Ammon's horn (tissue), 1 donor: ENCODE measurements at places on chromosomes 13 and 19.

- DNase-seq: peak; percentile 79
Measured at GRCh38 chr19:57075801-57076492, 43.8 kb upstream of the USP29 start.

DNA sequence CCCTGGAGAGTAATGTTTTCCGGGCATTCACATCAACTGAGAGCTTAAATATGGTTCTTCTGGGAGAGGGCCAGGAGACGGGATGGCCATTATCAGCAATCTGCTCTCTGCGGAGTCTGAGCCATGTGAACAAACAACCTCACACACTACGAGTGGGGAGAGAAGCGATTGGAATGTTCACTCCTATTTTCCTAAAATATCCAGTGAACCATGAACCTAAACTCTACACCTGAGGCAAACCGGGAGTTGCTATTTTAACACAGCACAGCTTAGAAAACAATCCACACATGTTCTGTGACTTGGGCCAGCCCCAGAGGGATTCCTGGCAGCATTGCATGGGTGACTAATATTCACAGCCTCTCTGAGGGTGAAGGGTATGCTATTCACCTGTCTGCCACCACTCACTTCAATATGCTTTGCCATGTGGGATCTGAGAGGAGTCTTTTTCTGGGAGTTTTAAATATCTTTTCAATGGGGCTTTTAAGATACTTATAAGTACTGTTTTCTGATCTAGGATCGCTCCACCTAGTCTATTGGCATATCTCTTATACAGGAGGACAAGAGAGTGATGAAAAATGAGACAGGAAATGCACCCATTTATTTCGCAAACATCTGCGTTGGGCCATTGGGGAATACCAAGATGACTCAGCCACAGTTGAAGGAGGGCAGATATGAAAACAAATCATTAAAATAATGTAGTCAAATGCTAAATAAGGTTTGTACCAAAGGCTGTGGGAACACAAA, 72.6 kb upstream of the SERP2 start:
- DNase-seq: peak; percentile 17

DNA sequence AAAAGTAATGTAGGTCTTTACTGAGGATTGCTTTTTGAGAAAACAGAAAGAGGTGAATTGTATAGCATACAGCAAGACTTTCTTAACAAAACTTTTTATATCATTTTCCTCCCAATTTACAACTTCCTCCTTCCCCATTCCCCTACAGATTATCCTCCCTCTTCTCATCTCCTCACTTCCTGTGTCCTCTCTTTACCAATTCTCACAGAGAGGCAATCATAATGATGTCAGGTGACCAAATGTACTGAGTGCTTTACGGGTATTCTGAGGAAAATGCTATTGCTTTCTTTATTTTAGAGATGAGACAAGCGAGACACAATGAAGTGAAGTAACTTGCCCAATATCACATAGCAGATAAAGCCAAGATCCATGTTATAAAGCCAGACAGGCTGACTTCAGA, 1.7 kb upstream of the MTMR6 start:
- no peak for DNase-seq

- DNase-seq: no peak
Measured at GRCh38 chr13:42832341-42833096, 51.1 kb downstream of the FAM216B start.

DNA sequence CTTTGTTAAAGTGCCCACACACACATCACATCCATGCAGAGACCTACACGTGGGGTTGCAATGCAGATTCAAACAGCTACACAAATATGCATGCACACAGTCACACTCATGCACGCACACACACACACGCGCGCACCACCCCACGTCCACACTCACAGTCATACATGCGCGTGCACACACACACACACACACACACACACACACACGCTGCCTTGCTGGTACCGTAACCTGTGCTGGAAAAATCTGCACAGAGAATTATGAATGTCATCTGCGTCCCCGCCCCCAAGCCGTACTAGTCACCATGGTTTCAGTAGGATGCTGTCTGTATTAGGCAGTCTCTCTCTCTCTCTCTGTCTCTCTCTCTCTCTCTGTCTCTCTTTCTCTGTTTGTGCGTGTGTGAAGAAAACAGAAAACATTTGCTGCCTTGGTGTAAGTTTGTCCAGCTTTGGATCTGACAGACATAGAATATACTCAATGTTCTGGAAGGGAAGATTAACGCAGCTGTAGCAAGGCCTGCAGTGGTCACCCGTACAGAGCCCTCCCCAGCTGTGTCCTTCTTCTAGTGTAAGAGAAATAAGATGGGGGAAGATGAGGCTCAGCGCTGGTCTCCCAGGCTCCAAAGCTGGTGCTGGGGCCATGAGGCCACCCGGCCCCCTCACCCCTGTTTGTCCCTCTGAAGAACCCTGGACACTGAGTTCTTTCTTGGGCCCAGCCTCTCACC, 26.4 kb upstream of the DPP9 start:
- peak; percentile 63 for DNase-seq

- DNase-seq: no peak
Measured at GRCh38 chr13:48490241-48490640, 42.6 kb downstream of the RCBTB2 start.

DNA sequence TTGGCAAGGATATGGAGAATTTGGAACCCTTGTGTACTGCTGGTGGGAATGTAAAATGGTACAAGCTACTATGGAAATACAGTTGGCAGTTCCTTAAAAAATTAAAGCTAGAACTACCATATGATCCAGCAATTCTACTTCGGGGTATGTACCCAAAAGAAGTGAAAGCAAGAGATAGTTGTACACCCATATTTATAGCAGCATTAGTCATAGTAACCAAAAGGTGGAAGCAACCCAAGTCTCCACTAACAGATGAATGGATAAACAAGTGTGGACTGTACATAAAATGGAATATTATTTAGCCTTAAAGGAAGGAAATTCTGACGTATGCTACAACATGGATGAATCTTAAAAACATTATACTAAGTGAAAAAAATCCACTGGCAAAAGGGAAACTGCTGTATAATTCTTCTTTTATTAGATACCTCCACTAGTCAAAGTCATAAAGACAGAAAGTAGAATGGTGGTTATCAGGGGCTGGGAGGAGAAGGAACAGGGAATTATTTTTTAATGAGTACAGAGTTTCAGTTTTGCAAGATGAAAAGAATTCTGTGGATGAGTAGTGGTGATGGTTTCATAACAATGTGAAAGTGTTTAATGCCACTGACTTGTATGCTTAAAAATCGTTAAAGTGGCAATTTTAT, 141.6 kb downstream of the RXFP2 start:
- DNase-seq: no peak

GRCh38 chr19:49142866-49143335, 12.3 kb downstream of the HRC start:
- DNase-seq: peak; percentile 96
